Uterine smooth muscle cell (primary cell): ENCODE measurements at places on chromosomes 16 and 17. TPM values are rescaled to one million over a fixed set of nuclear protein-coding genes. Genes with fewer than 3 reads are reported as not detected.

The MSLN gene
- under 0.01 and 0.12 TPM in 2 replicates for total RNA-seq

The ZNF319 gene
- total RNA-seq: 2.8 and 3.1 TPM in 2 replicates

The ATP2A1 gene
- total RNA-seq: 0.22 and 0.25 TPM in 2 replicates

The ZNF232 gene
- total RNA-seq: 7.0 and 7.3 TPM in 2 replicates

The ASIC2 gene
- not detected in 2 replicates for total RNA-seq

The SKAP1 gene
- total RNA-seq: not detected in 2 replicates

The NXPH3 gene
- total RNA-seq: 0.11 and 0.37 TPM in 2 replicates

The ZNF646 gene
- total RNA-seq: 13.9 and 15.1 TPM in 2 replicates

The ABCC11 gene
- total RNA-seq: 0.11 and 0.50 TPM in 2 replicates

The CORO6 gene
- 4.9 and 12.2 TPM in 2 replicates for total RNA-seq

The IGSF6 gene
- under 0.01 TPM in 1 of 2 replicates, not detected in the other for total RNA-seq

The RUNDC3A gene
- not detected in 2 replicates for total RNA-seq

The CCL7 gene
- total RNA-seq: 0.89 TPM in 1 of 2 replicates, not detected in the other

The CD300H gene
- not detected in 2 replicates for total RNA-seq

The PDILT gene
- not detected in 2 replicates for total RNA-seq

The VTN gene
- 0.11 and 0.12 TPM in 2 replicates for total RNA-seq

The TEDC2 gene
- 5.6 and 13.6 TPM in 2 replicates for total RNA-seq

The ZNF423 gene
- 0.44 and 0.62 TPM in 2 replicates for total RNA-seq

The PGAP3 gene
- total RNA-seq: 5.9 and 10.0 TPM in 2 replicates

The G6PC1 gene
- total RNA-seq: not detected in 2 replicates

The IGF2BP1 gene
- 0.44 and 0.62 TPM in 2 replicates for total RNA-seq

The KRTAP4-5 gene
- not detected in 2 replicates for total RNA-seq

The CCL18 gene
- total RNA-seq: not detected in 2 replicates

The SMIM5 gene
- total RNA-seq: not detected in 2 replicates

The SHBG gene
- 0.11 and 0.37 TPM in 2 replicates for total RNA-seq

The NKD1 gene
- under 0.01 TPM in 2 replicates for total RNA-seq

The RAC3 gene
- total RNA-seq: 7.4 and 9.0 TPM in 2 replicates

The ALDH3A1 gene
- 0.50 TPM in 1 of 2 replicates, not detected in the other for total RNA-seq

The MYL11 gene
- 0.75 TPM in 1 of 2 replicates, not detected in the other for total RNA-seq

The SLC52A1 gene
- total RNA-seq: under 0.01 and 0.37 TPM in 2 replicates

The ACBD4 gene
- 3.9 and 7.5 TPM in 2 replicates for total RNA-seq

The SNX20 gene
- total RNA-seq: not detected in 2 replicates

The FOXK2 gene
- 28.6 and 29.1 TPM in 2 replicates for total RNA-seq

The SMPD3 gene
- total RNA-seq: under 0.01 and 0.12 TPM in 2 replicates

The TPSG1 gene
- 0.37 TPM in 1 of 2 replicates, not detected in the other for total RNA-seq

The C1QTNF8 gene
- not detected in 2 replicates for total RNA-seq

The CIBAR2 gene
- not detected in 2 replicates for total RNA-seq

The KIF19 gene
- total RNA-seq: not detected in 2 replicates

The DHRS7C gene
- not detected in 2 replicates for total RNA-seq

The CCL14 gene
- total RNA-seq: not detected in 2 replicates
